ENCODE measurements at places on chromosomes 2 and 18.
A peak's percentile ranks its signal among the peaks of the same experiment; 100 is the strongest.

GRCh38 chr2:142714600-142714999 lies 162.9 kb upstream of the KYNU start:
- DNase-seq: no peak

DNA sequence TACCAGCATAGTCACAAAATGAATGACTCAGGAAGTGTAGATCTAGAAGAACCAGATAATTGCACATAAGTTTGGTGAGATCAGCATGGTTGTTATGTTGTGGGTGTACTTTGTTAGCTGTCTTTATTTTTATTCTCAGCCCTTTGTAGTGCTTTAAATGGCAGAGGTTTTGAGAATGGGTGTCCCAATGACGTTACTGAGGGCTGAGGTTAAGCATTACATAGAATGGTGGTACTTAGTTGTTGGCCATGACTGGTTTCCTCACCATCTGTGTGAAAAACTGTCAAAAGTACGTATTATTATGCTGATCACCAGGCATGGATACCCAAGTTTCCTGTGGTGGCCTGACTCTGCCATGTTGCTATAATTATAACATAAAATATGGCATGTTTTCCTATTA lies 165.8 kb downstream of the UBE2E3 start:
- no peak for DNase-seq

DNA sequence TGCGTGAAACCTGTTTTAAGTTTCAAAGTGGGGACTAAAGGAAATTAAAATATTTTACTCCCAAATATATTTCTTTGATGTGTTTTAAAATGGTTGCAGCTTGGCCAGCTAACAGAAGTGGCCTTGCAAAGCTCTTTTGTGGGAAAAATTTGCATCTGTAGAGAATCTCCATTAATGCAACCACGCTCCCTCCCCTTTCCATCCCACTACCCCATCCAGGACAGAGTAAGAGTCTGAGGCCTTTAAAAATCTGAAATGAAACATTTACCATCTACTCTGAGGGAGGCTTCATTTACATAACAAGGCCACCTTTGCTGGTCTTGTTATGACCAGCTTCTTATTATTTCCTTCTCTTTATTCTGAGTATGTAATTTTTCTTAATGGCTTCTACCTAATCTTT lies 63.5 kb downstream of the STAT4 start:
- DNase-seq: no peak

DNA sequence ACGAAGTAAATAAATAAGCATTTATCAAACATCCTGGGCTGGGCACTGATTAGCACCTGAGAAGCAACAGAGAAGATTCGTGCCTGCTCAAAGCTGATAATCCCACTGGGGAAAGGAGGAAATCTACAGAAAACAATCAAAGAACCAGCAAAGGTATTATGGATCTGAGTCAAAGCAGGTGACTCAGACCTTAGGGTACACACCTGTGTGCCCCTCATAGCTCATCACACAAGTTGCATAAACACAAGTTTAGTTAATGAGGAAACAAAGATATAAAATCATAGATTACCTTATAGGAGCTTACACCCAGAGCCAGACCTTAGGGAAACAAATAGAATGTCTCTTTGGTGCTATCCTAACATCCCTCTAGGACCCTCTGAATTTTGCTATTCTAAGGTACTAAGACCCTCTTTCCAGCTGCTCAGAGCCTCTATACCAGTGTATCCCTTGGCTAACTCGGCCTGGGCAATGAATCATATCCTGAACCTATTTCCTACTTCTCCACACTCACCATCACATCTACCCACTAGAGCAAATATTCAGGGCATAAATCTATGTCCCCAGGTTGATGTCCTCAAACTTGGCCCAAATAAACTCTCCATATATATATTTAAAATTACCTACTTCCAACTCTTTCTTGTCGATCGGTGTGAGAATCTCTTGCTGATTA lies 19.3 kb upstream of the CTIF start:
- DNase-seq: no peak

GRCh38 chr18:30358555-30358954 lies 684.0 kb downstream of the DSC3 start:
- no peak for DNase-seq

DNA sequence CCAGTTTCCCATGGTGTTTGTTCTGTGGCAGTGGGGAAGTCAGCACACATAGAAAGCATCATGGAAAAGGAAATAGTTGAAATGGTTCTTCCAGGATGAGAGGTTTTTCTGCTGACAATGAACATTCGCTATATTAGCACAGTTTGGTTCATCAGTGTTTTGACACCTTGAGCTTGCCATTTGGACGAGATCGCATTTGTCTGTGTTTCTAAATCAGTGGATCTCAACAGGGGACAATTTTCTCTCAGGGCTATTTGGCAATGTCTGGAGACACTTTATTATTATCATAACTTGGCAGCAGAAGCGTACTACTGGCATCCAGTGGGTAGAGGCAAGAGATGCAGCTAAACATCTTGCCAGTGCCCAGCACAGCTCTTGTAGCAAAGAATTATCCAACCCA lies 74.6 kb downstream of the CD8B2 start:
- no peak for DNase-seq

GRCh38 chr2:3872451-3872850 lies 169.1 kb downstream of the DCDC2C start:
- DNase-seq: no peak

DNA sequence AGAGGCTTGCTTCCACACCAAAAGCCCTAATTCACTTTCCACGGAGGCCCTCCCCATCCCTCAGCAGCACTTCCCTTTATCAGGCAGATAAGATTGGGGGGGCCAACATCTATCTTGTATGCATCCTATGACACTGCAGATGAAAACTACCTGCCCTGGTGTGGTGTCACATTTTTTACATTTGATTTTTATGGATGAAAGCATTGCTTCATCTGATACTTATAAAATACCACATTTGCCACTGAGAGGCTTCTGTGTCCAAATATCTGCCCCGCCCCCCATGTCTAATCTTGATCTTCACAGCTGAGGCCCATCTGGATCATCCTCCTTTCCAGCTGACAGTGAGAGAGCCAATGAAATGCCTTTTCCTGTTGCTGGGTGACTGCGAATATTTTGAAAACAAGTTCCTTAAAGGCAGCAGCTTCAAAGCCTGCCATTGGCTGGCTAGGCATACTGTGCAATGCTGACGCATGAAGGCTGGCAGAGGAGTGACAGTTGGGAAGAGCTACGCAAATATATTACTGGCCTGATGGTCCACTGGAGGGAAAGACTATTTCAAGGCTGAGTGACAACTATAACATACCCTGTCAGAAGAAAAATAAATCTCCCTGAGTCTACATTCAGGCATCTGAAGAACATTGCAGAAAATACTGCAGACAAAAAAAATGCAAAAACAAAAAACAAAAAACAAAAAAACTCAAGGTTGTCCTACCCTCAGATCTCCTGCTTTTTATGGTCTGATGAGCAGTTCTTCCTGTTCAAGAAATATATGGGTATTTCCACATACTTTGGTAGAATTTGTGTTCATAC lies 318.7 kb downstream of the PDE11A start:
- peak; percentile 44 for DNase-seq

DNA sequence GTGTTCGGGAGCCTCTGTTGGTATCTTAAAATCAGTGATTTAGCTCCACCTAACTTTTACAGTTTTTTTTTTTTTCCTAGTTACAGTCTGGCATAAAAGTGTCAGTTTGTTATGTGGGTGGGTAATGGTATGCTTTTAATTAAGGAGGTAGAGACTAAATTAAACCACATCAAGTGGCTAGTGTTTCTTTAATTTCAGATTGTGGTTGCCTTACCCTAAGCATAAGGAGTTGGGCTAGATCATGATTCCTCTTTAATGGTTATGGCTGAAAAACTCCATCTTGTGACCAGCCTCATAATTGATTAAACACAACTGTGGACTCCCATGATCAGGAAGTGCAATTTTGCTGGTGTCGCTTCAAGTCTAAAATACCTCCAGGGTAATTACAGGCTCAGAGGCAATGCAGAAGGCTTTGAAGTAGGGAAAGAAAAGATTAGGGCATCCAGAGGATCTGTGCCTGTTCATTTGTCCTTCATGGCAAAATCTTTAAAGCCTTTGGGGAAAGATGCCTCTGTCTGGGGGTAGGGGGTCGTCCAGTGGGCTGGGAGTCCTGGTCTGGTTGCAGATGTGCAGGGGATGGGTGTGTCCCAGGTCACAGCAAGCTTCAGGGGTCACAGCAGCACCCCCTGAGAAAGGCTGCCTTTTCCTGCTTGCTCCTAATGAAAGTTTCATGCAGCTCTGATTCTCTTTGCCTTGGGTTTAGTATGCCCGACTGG lies 579.2 kb downstream of the BCL11A start:
- DNase-seq: no peak

DNA sequence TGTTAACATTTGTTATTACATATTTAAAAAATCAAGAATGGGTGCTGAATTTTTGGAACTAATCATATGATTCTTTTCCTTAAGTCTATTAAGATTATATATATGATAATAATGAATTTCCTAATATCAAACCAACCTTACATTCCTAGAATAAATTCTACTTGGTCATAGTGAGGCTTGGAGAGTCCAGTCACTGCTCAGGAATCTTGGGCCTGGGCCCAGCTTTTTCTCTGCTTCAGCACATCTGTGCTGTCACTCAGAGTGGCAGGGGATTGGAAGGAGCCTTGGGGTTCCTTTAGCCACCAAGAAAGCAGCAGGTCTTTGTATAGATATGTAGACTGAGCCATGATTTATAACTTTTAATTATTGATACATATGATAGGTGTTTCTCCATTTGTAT lies 19.9 kb upstream of the ZAP70 start:
- DNase-seq: no peak

- no peak for DNase-seq
These were observed 262.1 kb downstream of the MYCN start for GRCh38 chr2:16202266-16203020.

DNA sequence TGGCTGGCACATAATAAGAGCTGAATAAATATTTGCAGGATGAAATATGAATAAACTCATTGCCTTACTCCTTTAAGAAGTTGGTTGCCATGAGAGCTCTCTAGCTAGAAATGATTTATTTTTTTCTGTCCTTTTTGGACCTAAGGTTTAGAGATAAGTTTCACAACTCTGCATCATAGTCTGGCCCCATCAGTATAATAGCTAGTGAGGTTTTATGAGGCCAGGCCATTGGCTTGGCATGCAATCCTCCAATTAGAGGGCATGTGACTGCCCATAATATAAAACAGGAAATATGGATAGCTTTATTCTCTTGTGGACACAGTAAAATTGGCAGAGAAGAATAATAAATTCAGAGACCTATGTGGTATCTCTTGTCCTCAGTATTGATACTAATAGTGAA lies 26.2 kb upstream of the INSIG2 start:
- no peak for DNase-seq

- DNase-seq: no peak
These were observed 229.0 kb downstream of the SOX11 start for GRCh38 chr2:5921081-5921642.

GRCh38 chr2:216410550-216410949 lies 1.7 kb upstream of the SMARCAL1 start:
- no peak for DNase-seq

DNA sequence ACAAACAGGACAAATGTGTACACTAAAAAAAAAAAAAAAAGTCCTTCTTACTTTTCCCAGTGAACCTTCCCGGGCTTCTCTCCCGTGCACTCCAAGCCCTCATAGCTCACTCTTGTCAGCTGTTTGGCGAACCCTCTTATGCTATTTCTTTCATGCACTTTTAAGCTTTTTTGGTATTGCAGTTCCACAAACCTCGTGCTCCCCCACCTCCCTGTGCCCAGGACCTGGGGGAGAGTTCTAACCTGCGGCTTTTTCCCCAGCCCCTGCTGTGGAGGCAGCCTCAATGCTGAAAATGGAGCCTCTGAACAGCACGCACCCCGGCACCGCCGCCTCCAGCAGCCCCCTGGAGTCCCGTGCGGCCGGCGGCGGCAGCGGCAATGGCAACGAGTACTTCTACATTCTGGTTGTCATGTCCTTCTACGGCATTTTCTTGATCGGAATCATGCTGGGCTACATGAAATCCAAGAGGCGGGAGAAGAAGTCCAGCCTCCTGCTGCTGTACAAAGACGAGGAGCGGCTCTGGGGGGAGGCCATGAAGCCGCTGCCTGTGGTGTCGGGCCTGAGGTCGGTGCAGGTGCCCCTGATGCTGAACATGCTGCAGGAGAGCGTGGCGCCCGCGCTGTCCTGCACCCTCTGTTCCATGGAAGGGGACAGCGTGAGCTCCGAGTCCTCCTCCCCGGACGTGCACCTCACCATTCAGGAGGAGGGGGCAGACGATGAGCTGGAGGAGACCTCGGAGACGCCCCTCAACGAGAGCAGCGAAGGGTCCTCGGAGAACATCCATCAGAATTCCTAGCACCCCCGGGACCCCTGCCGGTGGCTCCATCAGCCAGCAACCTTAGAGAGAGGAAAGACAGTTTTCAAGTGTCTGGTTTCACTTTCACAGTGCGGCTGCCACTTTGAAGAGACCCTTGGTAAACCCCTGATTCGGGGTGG lies 826 bp downstream of the KCNE4 start:
- DNase-seq: no peak

GRCh38 chr2:224930990-224931389 lies 111.3 kb downstream of the DOCK10 start:
- peak; percentile 55 for DNase-seq

GRCh38 chr2:144424559-144425240 lies 95.2 kb downstream of the ZEB2 start:
- DNase-seq: no peak

DNA sequence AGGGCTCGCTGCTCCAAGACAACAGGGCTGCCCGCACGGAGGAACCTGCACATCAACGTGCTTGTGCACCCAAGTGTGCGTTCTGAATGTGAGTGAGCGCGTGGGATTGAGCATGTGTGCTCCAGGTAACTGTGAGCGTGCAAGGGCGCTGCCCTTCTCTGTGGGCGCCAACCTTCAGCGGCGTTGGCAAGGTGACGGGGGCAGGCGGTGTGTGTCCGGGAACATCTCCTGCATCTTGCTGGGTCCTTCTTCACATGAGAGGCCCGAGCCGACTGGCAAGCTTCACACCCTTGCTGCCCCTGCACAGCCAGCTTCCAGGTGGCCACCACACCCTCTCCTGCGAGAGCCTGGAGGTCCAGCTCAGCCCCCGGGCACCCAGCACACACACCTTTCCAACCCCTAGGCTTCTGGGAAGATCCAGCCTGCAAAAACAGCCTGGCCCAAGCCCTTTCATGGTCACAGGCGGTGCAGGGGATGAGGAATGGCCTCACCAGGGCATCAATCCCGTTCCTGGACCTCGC lies 220.9 kb downstream of the HDAC4 start:
- no peak for DNase-seq

DNA sequence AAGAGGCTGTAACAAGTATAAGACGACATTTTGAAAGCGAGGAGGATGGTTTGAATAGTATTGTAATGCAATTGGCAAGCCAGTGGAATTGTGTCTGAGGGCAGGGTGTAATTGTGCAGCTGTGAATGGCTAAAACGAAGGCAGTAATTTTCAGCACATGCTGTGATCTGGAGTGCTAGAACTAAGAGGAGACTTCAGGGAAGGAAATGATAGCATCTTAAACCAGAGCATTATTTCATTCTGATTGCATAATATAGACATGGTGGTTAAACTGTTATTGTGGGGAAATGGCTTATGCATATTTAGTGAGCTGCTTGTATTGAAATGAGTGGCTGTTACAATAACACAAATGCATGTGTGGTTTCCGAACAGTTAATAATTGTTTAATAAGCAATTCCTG lies 36.3 kb downstream of the THSD7B start:
- no peak for DNase-seq

- no peak for DNase-seq
These were observed 211.4 kb downstream of the KLHL29 start for GRCh38 chr2:23596316-23596885.

Measured in CD4-positive, alpha-beta T cell treated with Interleukin-21 for 1 hour (primary cell).